SJSA1 (cell line): ENCODE measurements at places on chromosomes 11 and 22.

DNA sequence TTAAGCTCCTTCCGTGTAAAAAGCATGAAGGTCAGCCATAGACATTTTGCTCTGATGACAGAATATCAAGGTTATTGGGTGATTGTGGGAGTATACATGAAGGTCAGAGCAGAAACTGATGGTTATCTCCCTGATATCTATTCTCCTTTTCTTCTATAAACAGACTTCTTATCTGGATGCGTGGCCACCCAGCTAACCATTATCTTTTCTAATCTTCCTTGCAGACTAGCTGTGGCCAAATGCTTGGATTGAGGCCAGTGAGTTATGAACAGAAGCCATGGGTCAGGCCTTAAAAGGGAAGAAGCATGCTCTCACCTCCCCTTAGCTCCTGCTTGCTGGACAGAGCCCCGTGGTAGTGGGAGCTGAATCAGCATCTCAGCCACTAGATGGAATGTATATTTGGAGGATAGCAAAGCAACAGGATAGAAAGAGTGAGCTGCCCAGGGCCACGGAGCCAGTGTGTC is 31.3 kb upstream of the LRRC55 start:
- DNase-seq, result no peak

- DNase-seq, result no peak
Measured at GRCh38 chr11:129331217-129331616, 44.4 kb upstream of the BARX2 start.

DNA sequence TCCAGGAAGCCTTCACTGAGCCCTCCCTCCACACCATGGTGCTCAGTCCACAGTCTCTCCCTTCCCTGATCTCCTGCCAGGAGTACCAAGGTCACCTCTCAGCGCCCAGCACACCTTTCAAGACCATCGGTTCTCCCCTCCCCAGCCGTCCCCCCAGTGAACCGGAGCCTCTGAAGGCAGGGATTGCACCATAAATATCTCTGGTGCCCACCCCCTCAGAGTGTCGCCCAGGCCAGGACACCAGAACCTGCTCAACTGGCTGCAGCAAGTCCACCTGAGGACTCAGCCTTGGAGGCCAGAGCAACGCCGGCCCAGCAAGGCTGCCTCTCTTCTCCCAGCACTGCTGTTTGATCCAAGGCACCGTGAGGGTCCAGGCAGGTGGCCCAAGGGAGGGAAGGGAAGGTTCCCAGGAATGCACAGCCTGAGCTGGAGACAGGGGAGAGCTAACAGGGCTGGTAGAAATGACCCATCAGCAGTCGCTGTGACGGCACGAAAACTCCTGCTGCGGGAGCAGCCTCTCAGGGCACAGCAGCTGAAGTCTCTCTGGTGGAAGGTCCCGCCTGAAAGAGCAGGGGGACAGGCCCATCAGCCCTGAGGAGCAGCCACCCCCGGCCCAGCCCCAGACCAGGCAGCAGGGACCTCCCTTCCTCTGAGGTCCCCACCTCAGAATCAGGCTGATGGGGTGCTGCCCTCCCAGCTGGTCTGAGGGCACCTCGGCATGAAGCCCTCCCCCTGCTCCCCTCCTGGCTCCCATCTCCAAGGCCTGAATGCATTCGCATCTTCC is 80.3 kb downstream of the BUD13 start:
- DNase-seq, result no peak

- DNase-seq, result no peak
Measured at GRCh38 chr11:78822931-78823423, 248.3 kb upstream of the NARS2 start.

GRCh38 chr11:131614631-131615030 is 244.2 kb downstream of the NTM start:
- DNase-seq, result no peak

DNA sequence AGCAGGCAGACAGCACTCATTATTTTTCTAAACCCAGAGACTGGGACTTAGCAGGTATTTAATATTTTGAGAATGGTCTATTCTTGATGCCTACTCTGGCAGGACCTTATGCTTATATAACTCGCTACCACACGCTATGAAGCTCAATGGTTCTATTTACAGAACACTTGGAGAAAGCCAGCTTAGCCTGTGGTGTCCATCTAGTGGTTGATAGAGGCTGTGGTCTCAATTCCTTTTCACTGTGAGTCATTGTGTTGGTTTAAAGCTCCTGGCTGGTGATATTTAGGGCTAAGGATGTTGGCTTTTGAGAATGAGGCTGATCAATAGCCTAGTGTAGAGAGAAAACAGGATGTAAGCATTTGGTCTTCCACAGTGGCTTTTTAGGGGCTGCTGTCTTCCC is 206.4 kb downstream of the DBX1 start:
- DNase-seq, result no peak

- no peak for DNase-seq
Measured at GRCh38 chr11:80383655-80384054, 942.8 kb upstream of the TENM4 start.

DNA sequence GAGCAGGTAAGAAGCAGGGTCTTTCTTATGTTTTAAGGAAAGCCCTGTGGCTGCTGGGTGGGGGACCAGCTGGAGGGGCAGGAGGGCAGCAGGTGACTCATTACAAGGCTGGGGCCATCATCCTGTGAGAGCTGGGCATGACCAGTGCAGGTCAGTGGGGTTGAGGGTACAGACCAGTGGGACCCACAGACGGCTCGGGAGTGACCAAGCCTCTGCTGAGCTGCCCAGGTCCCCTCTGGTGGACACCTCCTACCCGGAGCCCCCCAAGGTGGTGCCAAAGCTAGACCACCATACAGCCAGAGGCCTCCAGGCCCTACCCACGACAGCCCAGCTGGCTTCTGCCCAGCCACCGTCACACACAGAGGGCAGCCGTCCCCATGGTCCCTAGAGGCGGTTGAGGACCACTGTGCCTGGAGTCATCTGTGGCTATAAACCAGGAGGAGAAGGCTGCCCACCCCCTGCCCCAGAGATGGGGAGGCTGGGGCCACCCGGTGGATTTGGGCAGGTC is 670 bp downstream of the MYEOV start:
- no peak for DNase-seq

DNA sequence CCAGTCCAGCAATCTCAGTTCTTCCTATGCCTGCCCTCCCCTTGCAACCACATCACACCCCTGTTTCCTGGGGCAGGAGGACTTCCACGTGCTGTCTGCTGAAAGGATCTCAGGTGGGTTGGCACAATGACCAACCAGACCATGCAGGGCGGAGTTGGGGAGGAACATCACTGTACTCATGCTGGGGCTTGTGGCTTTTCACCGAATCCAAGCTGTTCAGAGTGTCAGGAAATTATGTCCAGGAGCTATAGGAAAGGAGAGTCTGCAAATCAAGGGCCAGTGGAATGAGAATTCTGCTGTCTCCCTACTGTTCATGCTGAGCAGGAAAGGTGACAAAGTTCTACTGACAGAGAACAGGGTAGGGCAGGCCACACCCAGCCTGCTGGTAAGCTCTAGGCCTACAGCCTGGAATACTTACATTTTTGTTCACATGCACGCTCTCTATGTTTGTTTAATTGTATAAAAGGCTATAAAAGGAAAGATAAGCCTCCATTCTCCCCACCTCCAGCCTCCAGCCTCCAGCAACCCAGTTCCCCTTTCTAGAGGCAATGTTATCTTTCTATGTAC is 1.7 kb upstream of the PLAAT2 start:
- peak; percentile 28 for DNase-seq

- peak; percentile 78 for DNase-seq
Measured at GRCh38 chr22:20422271-20423007, 15.2 kb downstream of the SCARF2 start.

- no peak for DNase-seq
Measured at GRCh38 chr22:49076300-49077035, 751.2 kb downstream of the BRD1 start.

- DNase-seq, result no peak
Measured at GRCh38 chr22:27725661-27726060, 75.9 kb downstream of the MN1 start.

GRCh38 chr11:112200252-112200651 is 24.9 kb downstream of the BCO2 start:
- no peak for DNase-seq

DNA sequence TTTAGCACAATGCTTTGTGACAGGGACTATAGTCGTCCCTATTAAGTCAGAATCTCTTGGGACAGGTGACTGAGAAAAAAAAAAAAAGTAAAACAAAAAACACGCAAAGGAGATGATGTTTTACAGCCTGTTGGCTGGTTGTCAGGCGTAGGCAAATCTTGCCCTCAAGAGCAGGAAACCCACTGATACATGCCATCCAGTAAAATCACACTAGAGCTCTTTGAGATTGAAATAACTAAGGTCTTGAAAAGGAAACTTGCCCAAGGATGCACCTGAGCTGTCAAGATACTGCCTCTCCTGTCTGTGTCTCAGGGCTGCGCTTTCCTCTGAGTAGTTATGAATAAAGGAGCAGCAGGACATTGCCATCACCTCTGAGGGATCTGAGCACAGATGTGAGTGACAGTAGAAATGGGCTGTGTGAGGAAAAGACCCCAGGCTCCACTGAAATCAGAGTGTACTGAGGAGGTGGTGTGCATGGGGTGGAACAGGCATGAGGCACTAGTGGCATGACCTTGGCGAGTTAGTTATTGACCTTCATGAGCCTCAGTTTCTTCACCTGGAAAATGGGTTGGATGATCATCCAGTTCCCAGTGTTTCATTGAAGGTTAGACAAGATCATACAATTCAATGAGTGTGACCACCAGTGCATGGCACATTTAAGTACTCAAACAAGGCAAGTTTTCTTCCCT is 23.3 kb downstream of the MICAL2 start:
- no peak for DNase-seq

DNA sequence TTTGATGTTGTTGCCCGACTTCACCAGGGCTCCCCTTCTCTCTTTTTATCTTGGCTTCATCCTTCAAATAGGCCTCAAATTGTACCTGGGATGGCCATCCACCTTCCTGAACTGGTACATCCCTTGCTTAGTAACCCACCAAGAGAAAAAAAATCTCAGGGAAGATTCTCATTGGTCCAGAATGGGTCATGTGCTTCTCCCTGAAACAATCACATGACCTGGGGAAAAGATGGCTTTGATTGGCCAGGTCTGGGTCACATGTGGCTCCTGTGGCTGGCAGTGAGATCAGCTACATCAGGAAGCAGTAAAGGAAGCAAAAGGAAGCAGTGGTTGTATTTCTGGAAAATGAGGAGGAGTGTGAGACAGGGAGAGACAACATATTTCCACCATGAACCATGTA is 540.2 kb downstream of the MIAT start:
- no peak for DNase-seq

- DNase-seq, result no peak
Measured at GRCh38 chr22:22930222-22930497, 42.5 kb downstream of the IGLL5 start.

- DNase-seq, result no peak
Measured at GRCh38 chr11:73265278-73265810, 6.8 kb upstream of the P2RY6 start.

- DNase-seq, result peak; percentile 37
Measured at GRCh38 chr11:41201156-41201555, 258.3 kb downstream of the LRRC4C start.

- DNase-seq, result no peak
Measured at GRCh38 chr11:35155677-35156076, 16.7 kb downstream of the CD44 start.

GRCh38 chr11:2708757-2709281 is 9.0 kb upstream of the KCNQ1OT1 start:
- no peak for DNase-seq

- no peak for DNase-seq
Measured at GRCh38 chr11:133156986-133157745, 375.1 kb downstream of the OPCML start.

DNA sequence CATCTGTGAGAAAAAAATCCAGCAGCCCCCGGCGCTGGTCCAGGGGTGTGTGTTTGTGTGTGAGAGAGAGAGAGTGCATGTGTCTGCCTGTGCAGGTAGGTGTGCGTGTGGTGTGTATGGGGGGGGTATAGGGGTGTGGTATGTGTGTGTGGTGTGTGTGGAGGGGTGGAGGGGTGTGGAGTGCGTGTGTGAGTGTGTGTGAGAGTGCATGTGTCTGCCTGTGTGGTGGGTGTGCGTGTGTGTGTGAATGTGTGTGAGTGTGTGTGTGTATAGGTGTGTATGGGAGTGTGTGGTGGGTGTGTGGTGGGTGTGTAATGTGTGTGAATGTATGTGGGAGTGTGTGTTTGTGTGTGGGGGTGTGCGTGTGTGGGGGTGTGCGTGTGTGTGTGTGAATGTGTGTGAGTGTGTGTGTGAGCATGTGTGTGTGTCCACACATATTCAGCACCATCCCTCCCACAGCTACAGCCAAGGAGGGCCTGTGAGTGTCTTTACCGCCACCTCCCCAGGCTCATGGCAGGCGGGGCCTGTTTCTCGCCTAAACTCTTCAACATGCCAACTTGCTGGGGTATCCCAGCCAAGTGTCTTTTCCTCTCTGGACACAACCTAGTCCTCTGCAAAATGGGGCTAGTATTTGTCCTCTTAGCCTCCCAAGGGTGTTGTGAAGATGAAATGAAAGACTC is 11.9 kb downstream of the LMO1 start:
- no peak for DNase-seq

GRCh38 chr11:3849297-3849874 is 6.1 kb upstream of the STIM1 start:
- DNase-seq, result peak; percentile 70
